ENCODE measurements at places on chromosomes 1 and 21.
A peak's percentile ranks its signal among the peaks of the same experiment; 100 is the strongest.

- no peak for DNase-seq
Measured at GRCh38 chr1:200274116-200274515, 135.7 kb downstream of the ZNF281 start.

- no peak for DNase-seq
Measured at GRCh38 chr21:35095859-35096291, 46.8 kb upstream of the RUNX1 start.

GRCh38 chr1:67834246-67834877 lies 1.1 kb upstream of the GNG12 start:
- DNase-seq = no peak

DNA sequence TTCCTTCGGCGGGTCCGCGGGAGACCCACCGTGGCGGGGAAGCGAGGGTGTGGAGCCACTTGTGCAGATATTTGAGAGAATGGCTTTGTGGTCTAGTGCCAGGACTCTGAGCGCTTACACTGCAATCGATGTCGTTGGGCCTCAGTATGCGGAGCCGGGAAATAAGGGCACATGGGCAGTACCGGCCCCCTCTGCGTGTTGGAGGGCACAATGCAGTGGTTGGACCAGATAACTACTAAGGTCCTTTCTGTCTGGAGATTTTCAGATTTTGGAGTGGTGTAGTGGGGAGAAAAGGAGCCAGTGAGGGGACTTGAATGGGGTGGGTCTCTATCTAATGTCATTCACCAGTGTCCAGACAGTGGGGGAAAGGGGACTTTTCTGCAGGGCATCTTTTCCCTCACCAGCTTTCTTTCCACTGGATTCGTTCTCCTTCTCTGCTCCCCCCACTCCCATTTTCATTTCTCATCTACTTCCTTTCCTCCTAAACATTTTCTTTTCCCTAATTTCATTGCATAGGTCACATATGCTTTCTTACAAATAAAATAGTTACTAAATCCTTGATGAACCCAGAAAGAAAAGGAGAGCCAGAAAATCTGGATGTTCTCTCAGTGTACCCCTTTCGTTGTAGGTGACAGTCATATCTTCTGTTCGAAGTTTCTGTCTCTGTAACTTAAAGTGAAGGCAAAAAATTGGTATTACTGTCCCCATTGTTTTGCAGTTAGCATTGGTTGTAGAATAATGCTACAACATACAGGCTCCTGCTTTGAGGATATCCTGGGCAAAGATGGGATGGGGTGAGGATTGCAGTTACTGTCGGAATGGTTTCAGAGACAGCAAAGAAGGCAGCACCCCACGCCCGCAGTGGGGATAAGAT lies 1.4 kb downstream of the ATF3 start:
- DNase-seq = no peak

- no peak for DNase-seq
Measured at GRCh38 chr1:108046026-108046425, 81.0 kb upstream of the VAV3 start.

GRCh38 chr1:65113298-65113697 lies 34.7 kb upstream of the AK4 start:
- no peak for DNase-seq

DNA sequence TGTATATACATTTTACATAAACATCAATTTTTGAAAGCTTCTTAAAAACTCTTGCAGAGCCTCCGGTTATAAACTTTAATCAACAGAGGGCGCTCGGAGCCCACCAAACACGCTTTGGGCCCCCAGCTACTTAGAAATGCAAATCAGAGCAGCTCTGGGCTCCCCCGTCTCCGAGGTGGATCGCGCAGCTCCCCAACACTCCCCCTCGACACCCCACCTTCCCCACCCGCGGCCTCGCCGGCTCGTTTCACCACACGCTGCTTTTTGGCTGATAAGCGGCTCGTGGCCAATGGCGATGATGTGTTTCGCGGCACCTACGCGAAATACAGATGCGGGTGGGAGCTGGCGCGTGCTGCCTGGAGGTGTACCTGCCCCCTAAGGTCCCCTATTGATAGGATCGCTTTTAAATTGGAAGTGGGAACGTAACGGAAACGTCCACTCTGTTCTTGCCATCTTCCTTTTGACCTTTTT lies 1.7 kb upstream of the KIF26B start:
- peak; percentile 83 for DNase-seq

Data from suppressor macrophage treated with lipopolysaccharide for 1 hour (primary cell).